ENCODE measurements at places on chromosomes 12 and 14. TPM values are rescaled to one million over a fixed set of nuclear protein-coding genes. Genes with fewer than 3 reads are reported as not detected.

The SLC6A15 gene
- 76.1 TPM for total RNA-seq

The PPM1H gene
- 9.7 TPM for total RNA-seq

The AICDA gene
- total RNA-seq, result not detected

The TBC1D30 gene
- 80.4 TPM for total RNA-seq

The LRP1-AS gene
- not detected for total RNA-seq

The KRT78 gene
- not detected for total RNA-seq

The FGF6 gene
- not detected for total RNA-seq

The ADSS1 gene
- total RNA-seq, result 0.94 TPM

The WNT5B gene
- 29.1 TPM for total RNA-seq

The NANOG gene
- under 0.01 TPM for total RNA-seq

The AGAP2 gene
- 40.7 TPM for total RNA-seq

The RIMBP2 gene
- total RNA-seq, result 92.0 TPM

The A2ML1 gene
- total RNA-seq, result 1.6 TPM

The IL26 gene
- not detected for total RNA-seq

The ZDHHC22 gene
- 14.7 TPM for total RNA-seq

The KRT85 gene
- not detected for total RNA-seq

The PIK3C2G gene
- 0.31 TPM for total RNA-seq

The ANGEL1 gene
- 22.2 TPM for total RNA-seq

The DCD gene
- not detected for total RNA-seq

The CAPZA3 gene
- not detected for total RNA-seq

The CGRRF1 gene
- 13.1 TPM for total RNA-seq

The PRKAG1 gene
- total RNA-seq, result 26.3 TPM

The OTOGL gene
- total RNA-seq, result 0.31 TPM

The CLECL1 gene
- total RNA-seq, result not detected

The SRRM4 gene
- 19.7 TPM for total RNA-seq

The PRIMA1 gene
- not detected for total RNA-seq

The SLC4A8 gene
- 66.7 TPM for total RNA-seq

The FITM1 gene
- total RNA-seq, result 0.94 TPM

The SLC25A47 gene
- total RNA-seq, result not detected

The TBX3 gene
- total RNA-seq, result 1.9 TPM

The GLIPR1L2 gene
- total RNA-seq, result 0.94 TPM

The SLCO1B1 gene
- total RNA-seq, result not detected

The KRT3 gene
- not detected for total RNA-seq

The PLEKHG3 gene
- 9.7 TPM for total RNA-seq

The OAS1 gene
- 2.5 TPM for total RNA-seq

The KCNJ8 gene
- 4.4 TPM for total RNA-seq

The TAS2R31 gene
- 46.6 TPM for total RNA-seq

The ERP27 gene
- total RNA-seq, result not detected

The FBRSL1 gene
- total RNA-seq, result 15.0 TPM

The OR6C4 gene
- total RNA-seq, result not detected

The LUM gene
- 4.4 TPM for total RNA-seq

The IGF1 gene
- 4.4 TPM for total RNA-seq

The ANKS1B gene
- total RNA-seq, result 534 TPM

The KCNH5 gene
- 30.4 TPM for total RNA-seq

The NRIP2 gene
- total RNA-seq, result not detected

The LALBA gene
- not detected for total RNA-seq

The FOXN4 gene
- total RNA-seq, result 0.94 TPM
